ENCODE measurements at places on chromosomes 5 and 9.
A peak's percentile ranks its signal among the peaks of the same experiment; 100 is the strongest.

DNA sequence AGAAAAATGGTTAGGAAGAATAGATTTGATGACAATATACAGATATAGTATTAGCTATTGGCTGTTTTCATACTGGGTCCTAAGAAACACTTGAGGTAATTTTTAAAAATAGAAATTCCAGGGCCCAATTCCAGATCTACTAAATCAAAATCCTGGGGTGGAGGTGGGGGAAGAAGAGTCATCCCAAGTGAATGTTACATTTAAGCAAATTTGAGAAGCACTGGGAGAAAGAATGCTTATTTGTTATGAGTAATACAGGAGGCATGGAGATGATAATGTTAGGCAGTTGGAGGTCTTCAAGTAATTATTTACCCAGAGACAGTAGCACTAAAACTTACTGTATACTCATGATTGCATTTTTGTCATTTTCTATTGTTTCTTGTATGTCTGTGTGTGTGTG lies 93.0 kb upstream of the DAB2 start:
- DNase-seq, result no peak

DNA sequence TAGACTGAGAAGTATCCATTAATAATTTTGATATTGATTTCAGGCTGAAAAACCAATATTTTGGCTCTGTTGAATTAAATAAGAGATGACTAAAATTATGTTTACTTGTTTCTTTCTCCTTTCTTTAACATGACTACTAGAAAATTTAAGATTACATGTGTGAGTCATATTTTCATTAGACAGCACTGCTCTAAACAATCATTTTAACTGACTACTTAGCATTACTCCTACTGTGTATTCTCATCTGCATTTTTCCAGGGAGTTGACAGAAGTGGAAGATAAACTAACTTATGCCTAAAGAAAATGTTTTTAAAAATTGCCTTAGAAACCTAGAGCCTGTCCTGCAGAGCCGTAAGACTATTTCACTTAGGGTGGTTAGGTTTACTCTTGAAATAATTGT lies 29.1 kb downstream of the TNC start:
- DNase-seq, result no peak

- no peak for DNase-seq
Observed at GRCh38 chr5:151130235-151130921, 27.2 kb downstream of the ANXA6 start.

DNA sequence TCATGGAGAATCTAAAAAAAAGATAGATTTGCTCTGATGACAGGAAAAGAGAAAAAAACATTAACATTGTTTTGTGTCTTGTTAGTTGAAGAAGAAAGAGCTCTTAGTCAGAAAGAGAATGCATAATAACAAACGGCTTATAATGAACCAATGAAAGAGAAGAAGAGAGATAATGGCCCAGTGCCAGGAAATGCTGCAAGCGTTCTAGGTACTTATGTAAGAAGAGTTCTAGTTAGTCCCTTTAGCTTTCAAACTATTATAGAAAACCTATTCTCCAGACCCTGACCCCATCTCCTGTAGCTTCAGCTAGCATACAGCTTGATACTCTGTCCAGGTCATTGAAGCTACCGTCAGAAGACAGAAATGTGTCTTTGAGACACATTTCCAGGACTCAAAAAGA lies 70.2 kb downstream of the FBXL17 start:
- no peak for DNase-seq

- no peak for DNase-seq
Observed at GRCh38 chr5:146203872-146204192, 427 bp downstream of the RBM27 start.

DNA sequence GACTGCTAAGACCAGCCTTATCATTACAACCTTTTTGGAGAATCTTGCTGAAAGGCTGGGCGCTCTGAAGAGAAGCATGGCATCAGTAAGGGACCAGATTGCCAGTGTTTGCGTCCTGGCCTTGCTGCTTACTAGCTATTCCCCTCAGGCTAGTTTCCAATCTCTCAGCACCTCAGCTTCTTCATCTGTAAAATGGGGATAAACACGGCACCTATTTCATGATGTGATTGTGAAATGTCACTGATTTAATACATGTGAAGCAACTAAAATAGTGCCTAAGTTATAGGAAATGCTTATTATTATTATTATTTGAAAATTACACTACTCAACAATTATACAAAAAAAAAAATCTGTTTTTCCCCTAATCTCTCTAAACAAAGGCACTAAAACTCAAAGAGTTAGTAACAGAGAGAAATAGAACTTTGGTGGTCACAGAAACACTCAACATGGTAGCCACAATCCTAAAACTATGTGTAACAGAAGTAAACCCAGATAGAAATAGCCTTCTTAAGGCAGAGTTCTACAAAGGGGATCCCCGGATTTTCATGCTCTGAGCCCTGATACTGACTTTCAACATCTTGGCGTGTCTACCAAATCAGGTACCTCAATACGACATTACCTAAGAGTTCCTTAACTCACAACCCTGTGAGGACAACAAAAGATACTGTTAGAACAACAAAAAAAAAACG lies 62.0 kb downstream of the ENC1 start:
- peak; percentile 7 for DNase-seq

GRCh38 chr5:56465769-56466135 lies 232.6 kb upstream of the ANKRD55 start:
- DNase-seq, result no peak

Data from stimulated activated CD4-positive, alpha-beta T cell treated with anti-CD3 and anti-CD28 coated beads, Interleukin-4, amount 100 ng/mL, for 24 hours (primary cell).